Aortic smooth muscle cell (primary cell): ENCODE measurements at places on chromosomes 4 and X. TPM values are rescaled to one million over a fixed set of nuclear protein-coding genes. Genes with fewer than 3 reads are reported as not detected.

UNC5C gene
- 3.3 and 4.8 TPM in 2 replicates for total RNA-seq

ARR3 gene
- total RNA-seq: not detected in 2 replicates

CSAG3 gene
- total RNA-seq: not detected in 2 replicates

BMX gene
- total RNA-seq: 2.6 and 4.6 TPM in 2 replicates

LRIT3 gene
- under 0.01 TPM in 1 of 2 replicates, not detected in the other for total RNA-seq

FRMD7 gene
- not detected in 2 replicates for total RNA-seq

FAM47A gene
- not detected in 2 replicates for total RNA-seq

PHOX2B gene
- not detected in 2 replicates for total RNA-seq

UGT2A1 gene
- under 0.01 and 0.13 TPM in 2 replicates for total RNA-seq

PITX2 gene
- not detected in 2 replicates for total RNA-seq

ATP8A1 gene
- 10.5 and 12.8 TPM in 2 replicates for total RNA-seq

CENPVL1 gene
- not detected in 2 replicates for total RNA-seq
